Right renal cortex interstitium (tissue), 3 donors: ENCODE measurements at places on chromosomes 16 and 17. TPM values are rescaled to one million over a fixed set of nuclear protein-coding genes. Genes with fewer than 3 reads are reported as not detected.

The RUNDC3A gene
- polyA plus RNA-seq: 1.2 TPM

DNA sequence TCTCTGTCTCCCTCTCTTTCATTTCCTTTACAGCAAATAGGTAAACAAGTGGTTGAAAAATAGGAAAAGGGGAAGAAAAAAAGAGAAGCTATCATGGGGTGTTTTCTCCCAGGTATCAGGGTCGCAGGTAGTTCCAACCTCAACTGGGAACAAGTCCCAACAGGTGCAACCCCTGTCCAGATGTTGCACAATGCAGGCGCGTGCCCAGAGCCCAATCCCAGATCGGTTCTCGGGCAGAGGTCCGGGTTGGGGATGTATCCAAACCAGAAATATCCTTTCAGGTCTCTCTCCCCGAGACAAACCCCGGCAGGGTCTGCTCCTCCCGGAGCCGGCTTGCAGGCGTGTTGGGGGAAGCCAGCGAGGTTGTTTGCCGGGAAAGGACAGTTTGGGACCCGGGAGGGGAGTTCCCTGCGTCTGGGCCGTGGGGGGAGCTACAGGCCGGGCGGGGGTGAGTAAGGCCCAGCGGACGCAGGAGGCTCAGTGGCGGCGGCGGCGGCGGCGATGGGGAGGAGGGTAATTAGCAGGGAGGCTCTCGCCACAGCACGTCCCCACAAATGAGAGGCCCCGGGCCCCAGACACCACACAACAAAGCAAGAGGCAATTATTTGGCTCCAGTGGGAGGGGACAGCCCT, 21.2 kb upstream of the SP6 start:
- no peak for DNase-seq

- DNase-seq: no peak
Observed at GRCh38 chr16:67173808-67174705, 3.7 kb downstream of the NOL3 start.

- no peak for DNase-seq
Observed at GRCh38 chr17:12743046-12743445, 46.3 kb upstream of the ARHGAP44 start.

DNA sequence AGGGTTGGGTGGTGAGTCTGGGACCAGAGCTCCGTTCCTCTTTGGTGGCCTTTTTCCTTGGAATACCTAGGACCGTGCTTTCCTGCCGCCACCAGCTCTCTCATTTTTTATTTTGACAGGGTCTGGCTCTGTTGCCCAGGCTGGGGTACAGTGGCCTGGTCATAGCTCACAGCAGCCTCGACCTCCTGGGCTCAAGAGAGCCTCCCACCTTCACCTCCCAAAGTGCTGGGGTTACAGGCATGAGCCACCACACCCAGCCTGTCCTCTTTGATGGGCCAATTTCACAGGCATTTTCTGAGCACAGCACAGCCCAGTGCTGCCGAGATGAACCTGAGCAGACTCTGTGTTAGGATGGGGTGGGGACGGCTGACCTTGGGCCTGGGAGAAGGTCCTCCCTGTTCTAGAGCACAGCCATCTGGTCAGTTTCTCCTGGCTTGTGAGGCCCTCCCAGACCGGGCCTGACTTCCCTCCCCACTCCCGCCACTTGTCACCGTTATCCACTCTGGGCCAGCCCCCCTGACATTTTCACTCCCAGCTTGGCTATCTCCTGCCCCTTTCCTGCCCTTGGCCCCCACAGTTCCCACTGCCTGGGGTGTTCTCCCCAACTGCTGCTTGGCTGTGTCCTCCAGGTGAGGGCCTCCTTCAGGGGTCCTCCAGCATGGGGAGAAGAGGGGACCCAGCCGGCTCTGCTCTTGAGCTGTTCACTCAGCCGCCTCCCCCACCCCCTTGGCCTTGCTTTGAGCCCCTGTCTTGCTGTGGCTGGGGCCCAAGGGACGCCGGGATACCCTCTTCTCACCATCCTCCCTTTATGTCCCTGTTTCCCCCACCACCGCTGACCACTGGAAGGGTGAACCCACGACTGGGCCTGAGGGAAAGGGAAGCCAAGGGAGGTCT, 5.0 kb downstream of the ADCY7 start:
- DNase-seq: no peak

- DNase-seq: no peak
Observed at GRCh38 chr17:79388556-79389295, 222.1 kb downstream of the RBFOX3 start.

DNA sequence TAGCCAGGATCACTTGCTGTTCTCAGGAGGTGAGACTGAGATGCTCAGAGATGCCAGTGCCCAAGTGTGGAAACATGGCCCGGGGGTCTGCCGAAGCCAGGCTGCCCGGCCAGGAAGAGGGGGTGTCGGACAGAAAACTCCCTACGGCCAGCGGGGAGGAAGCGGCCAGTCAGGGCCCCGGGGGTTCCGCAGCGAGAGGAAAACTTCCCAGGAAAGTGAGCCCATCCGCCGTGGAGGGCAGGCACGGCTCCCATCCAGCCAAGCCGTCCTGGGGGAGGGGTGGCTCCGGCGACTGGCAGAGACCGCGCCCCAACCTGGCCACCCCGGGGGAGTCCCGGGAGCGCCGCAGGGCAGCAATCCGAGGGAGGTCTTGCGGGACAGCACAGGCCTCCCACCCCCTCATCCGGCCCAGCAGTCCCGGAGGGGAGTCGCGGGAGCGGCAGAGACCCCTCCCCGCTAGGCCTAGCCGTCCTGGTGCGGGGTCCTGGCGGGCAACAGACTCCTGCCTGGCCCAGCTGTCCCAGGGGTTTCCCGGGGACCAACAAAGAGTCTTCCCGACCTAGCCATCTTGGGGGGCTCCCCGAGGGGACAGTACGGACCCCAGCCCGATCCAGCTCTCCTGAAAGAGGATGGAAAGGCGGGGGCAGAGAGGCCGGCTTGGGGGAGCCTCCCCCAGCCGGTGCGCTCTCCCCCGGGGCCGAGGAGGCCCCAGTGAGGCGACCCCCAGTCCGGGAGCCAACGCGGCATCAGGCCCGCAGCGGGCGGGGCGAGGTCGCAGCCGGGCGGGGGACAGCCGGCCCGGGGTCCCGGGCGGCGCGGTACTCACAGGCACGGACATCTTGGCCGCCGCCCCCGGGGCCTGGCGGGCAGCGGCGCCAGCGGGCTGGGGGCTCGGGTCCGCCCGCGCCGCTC, 13.8 kb upstream of the BCAR1 start:
- DNase-seq: no peak

The TBC1D3D gene
- not detected for polyA plus RNA-seq

GRCh38 chr17:15231851-15232516, 33.1 kb downstream of the PMP22 start:
- DNase-seq: no peak

The MPP3 gene
- polyA plus RNA-seq: 8.0 TPM

- DNase-seq: no peak
Observed at GRCh38 chr16:66251476-66252160, 114.9 kb upstream of the CDH5 start.

DNA sequence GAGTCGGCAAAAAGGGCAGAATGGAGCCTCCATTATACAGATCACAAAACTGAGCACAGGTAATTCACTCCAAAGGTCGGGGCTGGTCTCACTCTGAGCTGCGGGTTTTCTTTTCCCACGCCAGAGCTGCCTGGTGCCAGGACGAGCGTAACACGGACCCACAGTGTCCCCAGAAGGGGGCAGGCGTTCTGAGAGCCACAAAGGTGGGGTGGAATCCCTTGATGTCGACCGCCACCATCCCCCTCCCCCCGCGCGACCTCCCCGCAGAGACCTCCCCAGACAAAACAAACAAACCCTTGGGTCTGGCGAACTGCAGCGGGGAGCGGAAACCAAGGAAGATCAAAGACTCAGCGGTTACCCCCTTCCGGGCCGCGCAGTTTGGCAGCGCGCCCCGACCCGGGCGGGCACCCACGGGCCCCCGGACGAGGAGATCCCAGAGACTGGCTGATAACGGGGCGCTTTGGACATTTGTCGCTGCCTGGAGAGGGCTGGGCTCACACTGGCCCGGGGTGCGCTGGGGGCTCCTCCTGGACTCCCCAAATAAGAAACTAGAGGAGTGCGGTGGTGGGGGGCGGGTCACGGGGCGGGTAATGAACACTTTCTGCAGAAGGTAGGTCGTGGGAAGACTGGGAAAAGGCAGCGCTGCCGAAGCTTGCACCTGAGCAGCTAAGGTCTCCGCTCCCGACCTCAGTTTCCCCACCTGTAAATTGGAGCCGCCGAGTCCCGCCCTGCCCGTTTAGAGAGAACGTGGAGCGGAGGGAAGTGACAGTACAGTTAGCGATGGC, 664 bp upstream of the NKD1 start:
- DNase-seq: no peak

GRCh38 chr17:81291662-81292061, 3.4 kb downstream of the SLC38A10 start:
- no peak for DNase-seq
